HT-29 (cell line): ENCODE measurements at places on chromosomes 12 and 14. TPM values are rescaled to one million over a fixed set of nuclear protein-coding genes. Genes with fewer than 3 reads are reported as not detected.

The FAM222A gene
- total RNA-seq = 4.8 and 5.1 TPM in 2 replicates

The CLEC1B gene
- not detected in 2 replicates for total RNA-seq

The DPY19L2 gene
- not detected in 2 replicates for total RNA-seq

The KRT5 gene
- not detected in 2 replicates for total RNA-seq

DNA sequence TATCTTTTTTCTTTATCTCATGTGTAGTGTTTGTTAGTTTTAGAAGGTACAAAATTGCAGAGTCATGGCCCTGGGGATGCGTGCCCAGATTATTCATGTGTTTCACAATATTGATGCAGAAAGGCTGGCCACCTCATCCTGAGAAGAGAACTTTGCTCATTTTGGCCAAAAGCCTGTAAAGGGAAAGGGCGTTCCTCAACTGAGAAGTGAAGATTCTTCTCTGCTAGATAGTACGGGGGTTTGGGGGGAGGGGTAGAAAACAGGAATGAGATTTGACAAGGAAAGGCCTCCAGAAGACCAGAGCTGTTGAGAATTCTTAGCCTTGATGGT lies 1.7 kb downstream of the MGST1 start:
- DNase-seq = peak; percentile 34

GRCh38 chr12:25788707-25789442 lies 169.6 kb upstream of the RASSF8 start:
- DNase-seq = no peak

DNA sequence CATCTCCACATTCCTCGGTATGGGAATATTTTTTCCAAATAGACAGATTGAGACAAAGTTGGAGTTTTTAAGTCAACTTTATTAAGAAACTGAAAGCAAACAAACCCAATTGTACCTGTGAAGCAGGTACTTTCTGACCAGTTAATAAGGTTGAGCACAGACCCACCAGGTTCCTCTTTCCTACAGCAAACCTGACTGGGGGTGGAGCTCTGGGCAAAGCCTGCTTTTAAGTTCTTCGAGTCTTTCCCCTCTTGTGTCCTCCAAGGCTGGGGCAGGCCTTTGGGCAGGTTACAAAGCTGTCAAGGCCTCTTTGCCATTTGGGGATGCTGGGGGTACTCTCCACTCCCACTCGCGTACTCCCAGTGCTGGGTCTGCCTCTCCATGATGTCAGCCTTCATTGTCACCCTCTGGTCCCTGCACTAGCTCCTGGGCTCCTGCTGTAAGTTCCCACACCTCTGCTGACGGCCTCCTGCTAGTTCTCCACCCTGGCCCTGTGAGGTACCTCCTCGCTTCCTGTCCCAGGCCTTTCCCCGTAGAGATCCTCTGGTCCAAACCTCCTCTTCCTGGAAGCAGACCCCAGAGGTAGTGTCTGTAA lies 3.2 kb downstream of the KCNH3 start:
- DNase-seq = no peak

DNA sequence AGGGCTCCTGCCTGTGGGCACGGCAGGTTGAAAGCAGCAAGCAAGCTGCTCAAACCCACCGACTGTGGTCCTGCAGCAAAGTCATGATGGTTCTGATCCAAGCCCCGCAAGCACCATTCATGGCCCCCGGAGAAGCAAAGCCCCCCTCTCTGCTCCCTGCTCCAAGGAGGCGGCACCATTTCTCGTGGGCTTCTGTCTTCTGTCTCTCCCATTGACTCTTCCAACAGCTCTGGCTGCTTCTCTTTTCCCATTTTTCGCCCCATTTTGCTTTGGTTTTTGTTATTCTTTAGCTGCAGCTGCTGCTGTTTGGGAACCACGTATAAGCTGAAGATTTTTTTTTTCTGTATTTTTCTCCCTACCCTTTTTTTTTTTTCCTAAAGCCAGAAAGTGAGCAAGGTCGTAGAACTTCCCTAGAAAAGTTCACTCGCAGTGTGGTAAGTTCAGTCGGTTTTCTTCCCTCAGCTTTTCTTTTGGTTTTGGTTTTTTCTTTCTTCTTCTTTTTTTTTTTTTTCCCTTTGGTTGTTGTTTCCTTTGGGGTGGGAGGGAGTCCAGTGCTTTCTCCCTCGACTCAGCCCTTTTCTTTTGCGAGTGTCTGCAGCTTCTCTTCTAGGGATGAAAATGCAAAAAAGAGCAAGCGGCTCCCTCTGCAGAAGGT lies 354.1 kb downstream of the DPF3 start:
- DNase-seq = no peak

GRCh38 chr14:35766036-35766699 lies 42.9 kb downstream of the RALGAPA1 start:
- no peak for DNase-seq
